T1000 (cell line): ENCODE measurements at places on chromosomes 12 and 14.

GRCh38 chr14:48842785-48843184, 743.4 kb downstream of the RPS29 start:
- DNase-seq: no peak

DNA sequence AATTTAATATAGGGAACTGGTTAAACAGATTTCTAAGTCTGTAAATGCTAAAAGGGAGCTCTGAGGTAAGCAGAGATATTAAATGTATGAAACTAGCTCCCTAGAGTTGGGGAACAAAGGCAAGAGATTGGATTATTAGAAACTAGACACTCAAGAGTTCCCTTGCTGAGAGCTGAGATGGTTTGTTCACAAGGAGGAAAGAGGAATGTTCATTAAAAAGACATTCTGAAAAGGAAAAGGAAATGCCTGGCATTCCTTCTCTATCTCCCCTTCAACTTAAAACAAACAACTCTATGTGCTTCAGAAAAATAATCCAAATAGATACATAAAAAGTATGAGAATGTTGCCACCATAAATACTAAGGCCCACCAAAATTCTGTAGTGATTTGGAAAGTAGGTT, 73.7 kb downstream of the GALNT4 start:
- no peak for DNase-seq

DNA sequence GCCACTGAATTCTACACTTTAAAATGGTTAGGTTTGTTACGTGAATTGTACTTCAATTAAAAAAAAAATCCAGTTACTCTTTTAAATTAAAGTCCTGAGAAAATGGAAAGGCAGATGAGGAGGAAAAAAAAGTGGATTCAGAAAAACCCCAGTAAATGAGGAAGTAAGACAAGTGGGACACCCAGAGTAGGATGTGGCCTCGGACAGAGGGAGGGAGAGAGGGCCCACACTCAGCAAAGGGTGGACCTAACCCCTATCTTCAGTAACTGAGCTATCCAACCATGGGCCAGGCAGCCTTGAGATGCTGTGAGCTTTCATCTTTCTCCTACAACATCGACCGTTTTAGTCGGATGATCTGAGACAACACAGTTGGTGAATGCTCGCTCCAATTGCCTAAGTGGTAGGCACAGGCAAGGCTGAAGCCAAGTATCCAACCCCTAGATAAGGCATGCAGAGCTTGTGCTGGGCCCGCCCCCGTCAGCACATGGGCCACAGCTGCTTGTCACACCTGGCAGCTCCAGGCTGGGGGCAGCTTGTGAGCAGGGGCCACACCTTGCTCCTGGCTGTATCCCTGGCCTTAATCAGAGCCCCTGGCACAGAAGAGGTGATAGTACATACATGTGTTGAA, 142.1 kb downstream of the TTC7B start:
- no peak for DNase-seq

- DNase-seq: no peak
These were observed 17.6 kb upstream of the RASSF8 start for GRCh38 chr12:25940886-25941285.

DNA sequence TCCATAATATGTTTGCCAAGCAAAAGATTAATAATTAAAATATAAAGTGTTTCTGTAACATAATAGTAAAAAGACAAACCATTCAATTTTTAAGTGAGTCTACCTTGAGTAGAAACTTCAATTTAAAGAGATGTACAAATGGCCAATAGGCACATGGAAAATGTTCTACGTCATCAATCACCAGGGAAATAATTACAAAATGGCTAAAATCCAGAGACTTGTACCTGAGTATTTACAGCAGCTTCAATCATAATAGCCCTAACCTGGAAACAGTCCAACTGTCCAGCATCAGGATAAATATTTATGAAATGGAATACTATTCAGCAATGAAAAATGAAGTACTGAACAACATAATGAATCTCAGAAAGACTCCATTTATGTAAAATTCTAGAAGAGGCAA, 95.5 kb upstream of the FAR2 start:
- DNase-seq: no peak

GRCh38 chr12:131764738-131765137, 53.8 kb downstream of the SFSWAP start:
- DNase-seq: no peak
